ENCODE measurements at places on chromosomes 7 and 10.

- DNase-seq, result no peak
Observed at GRCh38 chr10:132229834-132230556, 43.2 kb downstream of the DPYSL4 start.

DNA sequence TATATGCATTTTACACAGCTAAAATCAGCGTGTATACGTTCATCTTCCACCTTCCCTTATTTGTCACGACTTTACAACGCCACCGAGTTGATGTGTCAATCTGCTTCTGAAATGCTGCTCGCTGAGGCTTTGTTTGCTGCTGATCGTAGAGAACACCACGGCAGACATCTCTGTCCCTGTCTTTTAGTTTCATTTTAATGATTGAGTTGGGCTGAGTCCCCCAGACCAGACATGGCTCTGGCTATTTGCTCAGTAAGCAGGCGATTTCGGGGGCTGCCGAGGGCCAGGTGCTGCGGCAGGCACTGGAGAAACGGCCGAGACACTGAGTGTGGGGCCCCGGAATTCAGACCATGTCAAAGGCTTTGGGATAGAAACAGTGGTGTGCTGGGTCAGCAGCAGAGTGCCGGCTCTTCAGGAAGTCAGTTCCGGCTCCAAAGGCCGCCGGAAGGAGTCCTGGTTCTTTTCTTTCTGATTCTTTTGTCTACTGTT lies 5.0 kb downstream of the LRRC27 start:
- DNase-seq, result no peak

- DNase-seq, result no peak
Observed at GRCh38 chr7:150801946-150802771, 1.6 kb downstream of the TMEM176A start.

- no peak for DNase-seq
Observed at GRCh38 chr7:121901026-121901425, 28.1 kb downstream of the PTPRZ1 start.

GRCh38 chr10:61642150-61642571 lies 20.6 kb upstream of the CABCOCO1 start:
- DNase-seq, result no peak

GRCh38 chr10:118101501-118101900 lies 54.8 kb upstream of the RAB11FIP2 start:
- no peak for DNase-seq

DNA sequence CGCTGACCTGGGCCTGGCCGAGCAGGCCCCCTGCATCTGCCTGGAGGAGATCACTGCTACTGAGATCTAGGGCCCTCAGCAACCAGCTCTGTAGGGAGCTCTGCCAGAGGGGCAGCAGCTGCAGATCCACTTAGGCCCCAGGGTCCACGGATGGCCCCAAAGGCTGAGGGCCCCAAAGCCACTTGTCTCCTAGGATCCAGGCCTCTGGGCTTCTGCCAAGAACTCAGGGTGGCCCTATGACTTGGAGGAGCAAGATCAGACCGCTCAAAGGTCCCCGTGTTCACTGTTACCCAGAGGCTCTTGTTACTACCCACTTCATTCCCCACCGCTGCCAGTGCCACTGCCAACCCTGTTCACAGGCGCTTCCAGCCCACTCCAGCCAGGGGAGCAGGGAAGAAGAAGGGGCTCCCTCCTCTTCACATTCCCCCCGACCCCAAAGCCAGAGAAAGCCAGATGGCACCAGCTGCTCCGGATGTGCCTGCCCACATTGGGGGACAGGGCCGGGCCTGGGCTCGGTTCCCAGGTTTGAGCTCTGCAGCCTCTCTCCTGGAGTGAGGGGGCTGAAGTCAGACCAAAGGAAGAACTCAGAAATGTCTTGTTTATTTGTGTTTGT lies 7.6 kb downstream of the LZTS2 start:
- no peak for DNase-seq

GRCh38 chr7:25303281-25304181 lies 75.2 kb upstream of the NPVF start:
- DNase-seq, result no peak

DNA sequence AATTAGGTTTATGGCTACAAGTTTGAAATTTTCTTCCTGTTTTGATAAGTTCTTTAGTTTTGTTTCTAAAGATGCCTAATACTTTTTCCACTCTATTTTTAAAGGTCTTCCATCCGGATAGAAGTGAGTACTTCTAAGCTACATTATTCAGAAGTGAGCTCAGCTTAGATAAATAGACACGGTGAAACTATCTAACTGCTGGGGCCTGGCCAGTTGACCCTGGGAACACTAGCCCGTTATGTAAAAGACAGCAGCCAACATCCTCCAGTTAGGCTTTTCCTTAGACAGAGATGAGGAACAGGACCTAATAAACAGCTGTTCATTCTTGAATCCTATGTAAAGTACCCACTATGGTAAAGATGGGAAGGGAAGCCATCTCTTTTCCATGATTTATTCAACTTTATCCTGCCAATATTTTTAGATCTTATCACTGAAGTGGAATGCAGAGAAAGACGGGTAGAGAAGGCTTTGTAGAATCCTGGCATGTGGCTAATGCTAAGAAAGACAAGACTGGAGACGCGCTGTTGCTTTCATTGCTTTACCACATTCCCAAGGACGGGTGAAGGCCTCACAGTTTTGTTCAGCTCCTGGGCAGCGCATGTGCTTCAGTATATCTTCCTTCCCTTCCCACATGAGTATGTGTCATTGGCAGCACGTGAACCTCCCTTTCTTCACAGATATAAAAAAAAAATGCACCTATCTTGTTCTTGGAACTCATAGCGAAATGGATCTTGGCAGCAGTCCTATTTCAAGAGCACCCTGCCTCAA lies 340.0 kb upstream of the MEOX2 start:
- DNase-seq, result no peak

DNA sequence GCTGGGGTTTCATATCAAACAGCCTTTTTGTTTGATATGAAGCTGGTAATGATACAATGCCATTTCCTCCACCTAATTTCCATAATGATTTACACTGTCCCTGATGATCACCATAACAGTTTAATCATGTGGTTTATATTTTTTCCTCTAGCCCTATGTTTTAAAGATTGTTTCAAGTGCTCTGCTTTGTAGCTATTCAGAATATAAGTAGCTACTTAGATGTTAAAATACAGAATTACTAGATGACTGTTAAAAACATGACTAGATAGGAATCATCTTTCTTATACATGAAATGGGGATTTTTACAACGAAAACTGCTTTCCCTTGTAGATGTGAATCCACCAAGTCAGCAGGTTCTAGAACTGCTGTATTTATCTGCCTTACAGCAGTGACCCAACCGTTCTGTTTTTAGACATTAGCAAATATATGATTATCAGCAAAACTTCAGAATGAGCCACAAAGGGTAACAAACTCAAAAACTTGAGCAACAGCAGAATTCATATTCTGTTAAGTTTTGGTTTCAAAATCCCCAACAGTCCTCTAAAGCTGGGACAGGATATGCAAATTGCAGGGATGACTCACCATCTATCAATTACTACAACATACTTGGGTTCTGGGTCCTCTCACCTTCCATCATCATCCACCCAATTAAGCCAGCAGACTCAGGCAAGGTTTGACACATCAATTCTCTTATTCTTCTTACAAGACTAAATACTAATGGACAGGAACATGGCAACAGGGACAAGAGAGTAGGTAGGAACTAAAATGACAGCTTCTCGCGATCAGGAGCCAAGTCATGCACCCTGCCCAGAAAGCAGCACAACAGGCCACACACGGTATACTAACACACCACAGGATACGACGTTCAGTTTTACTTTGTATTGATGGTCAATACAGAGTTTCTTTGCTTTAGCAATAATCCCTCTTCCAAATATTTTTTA lies 83.9 kb downstream of the PIP4K2A start:
- no peak for DNase-seq

DNA sequence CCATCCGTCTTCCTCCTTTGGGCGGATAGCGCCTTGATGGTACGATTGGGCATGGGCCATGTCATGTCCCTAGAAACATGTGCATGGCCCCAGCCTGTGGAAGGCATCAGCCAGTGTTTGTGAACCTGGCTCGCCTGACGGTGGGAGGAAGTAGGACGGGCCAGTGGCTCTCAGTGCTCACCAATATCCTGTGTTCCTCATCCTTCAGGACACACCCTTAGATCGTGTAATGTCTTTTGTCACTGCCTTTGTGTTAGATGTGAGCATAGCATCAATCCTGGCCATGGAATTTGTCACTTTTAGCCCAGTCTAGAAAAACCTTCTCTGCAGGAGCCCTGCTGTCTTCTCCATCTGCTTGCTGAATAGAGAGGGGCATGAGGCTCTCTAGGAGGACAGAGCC lies 77.6 kb downstream of the PFKFB3 start:
- DNase-seq, result no peak

DNA sequence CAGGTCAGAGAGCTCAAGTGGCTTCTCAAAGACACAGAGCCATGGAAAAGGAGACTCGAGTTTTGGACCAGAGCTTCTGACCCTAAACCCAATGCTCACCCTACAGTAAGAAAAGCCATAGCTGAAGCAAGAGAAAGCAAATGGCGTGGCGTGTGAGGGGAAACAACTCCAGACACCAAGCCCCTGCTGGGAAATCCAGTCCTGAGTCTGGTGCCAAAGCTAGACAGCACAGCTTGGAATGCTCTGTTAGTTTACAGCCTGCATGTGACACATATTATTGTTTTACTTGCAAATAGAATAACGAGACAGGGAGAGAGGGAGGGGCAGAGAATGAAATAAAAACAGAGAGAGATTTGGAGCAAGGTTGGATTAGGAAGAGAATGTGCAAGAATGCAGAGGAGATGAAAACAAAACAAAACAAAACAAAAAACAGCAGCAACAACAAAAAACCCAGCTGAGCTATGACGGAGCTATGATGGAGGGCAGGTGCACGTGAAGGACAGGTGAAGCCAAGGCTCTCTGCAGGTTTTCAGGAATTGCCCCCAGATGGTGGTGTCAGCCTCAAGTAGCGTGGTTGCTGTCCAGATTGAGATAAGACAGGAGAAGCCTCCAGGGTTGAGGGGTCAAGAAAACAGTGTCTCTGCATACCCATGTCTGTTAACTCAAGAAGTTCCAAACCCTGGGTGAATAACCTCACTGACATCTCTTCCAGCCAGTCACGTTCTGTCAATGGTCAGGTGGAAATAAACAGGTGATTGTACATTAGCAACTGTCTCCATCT lies 69.7 kb upstream of the LRRC18 start:
- no peak for DNase-seq

GRCh38 chr7:34544621-34545020 lies 113.4 kb upstream of the NPSR1 start:
- no peak for DNase-seq

DNA sequence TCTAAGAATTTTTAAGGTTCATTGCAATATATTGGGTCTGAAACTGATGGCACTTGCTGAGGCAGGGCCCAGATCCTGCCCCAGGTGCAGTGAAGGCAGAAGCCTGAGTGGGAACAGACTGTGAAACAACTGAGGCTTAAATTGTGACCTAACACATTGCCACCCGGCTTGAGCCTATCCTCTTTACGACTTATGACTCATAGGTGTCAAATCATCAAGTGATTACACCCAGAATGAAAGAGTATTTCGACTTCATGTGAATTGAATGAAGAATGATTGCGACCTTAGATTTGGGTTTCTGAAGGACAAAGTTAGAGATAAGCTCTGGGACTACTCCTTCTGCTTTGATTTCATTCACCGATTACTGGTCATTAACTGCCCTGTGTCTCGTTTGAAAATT lies 200.9 kb downstream of the CREB5 start:
- DNase-seq, result no peak

DNA sequence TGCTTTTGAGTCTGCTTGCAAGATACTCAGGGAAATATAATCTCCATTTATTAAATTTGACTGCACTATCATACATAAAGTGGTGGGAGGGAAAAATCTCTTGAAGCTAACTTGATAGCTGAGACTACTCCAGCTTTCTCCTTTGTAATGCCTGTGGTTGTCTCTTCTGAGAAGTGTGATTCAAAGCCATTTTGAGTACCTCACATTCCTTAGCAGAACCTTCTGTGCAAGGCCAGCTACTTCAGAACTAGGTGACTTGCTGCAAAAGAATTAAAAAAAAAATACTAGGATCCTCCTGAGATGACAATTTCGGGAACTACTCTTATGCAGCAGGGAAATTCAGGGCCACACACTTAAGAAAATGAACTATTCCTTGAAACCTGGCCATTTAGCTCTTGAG lies 294.8 kb downstream of the MDFIC start:
- no peak for DNase-seq

- DNase-seq, result no peak
Observed at GRCh38 chr10:49296836-49297235, 2.1 kb upstream of the C10orf71 start.

DNA sequence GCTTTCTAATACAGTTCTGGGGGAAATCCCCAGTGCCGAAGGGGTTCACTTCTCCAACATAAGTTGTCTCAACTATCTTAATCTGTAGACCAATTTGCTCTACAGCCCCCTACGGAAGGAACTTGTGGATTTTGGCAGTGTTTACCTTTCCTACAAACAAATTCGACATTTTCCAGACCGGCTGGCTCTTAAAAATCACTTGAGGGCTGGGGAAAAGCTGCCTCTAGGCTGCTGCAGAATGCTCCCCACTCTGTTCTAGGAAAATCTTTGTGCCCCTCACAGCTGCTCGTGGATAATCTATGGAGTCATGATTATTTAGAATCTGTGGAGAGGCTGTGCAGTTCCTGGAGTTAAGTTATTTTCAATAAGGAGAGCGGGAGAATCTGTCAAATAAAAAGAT lies 474.6 kb upstream of the FZD8 start:
- no peak for DNase-seq

DNA sequence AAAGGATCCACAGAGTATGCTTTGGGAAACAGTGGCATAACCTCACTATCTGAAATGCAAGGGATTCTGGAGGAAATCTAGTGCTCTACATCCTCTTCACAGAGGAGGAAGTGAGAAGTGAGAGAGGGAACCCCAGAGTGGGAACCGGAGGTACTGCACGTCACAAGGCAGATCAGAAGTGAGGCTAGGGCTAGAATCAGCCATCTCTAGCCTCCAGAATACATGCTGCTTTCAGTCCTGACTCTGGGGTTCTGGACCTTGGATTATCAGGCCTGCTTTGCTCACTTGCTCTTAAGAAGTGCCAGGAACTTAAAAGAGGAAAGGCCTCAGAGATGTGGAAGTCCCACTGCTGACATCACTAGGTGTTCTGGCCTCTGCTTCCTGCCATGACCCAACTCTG lies 25.7 kb downstream of the ZNF503 start:
- DNase-seq, result no peak

Measured in glomerular endothelial cell (primary cell).